ENCODE measurements at places on chromosomes 2 and 18. TPM values are rescaled to one million over a fixed set of nuclear protein-coding genes. Genes with fewer than 3 reads are reported as not detected.

The MAPK4 gene
- total RNA-seq = not detected

The TCF7L1 gene
- total RNA-seq = not detected

GRCh38 chr18:47407736-47408135 is 156.3 kb upstream of the SKOR2 start:
- no peak overlapping the region for H3K4me3 ChIP-seq
- no peaks in the 10 kb centered on the region for H3K36me3 ChIP-seq
- no peak overlapping the region for H3K27ac ChIP-seq

The RESP18 gene
- total RNA-seq = not detected

The PNPT1 gene
- total RNA-seq = 21.9 TPM

GRCh38 chr2:222891890-222892289 is 31.1 kb downstream of the ACSL3 start:
- H3K4me1 ChIP-seq = no peaks in the 10 kb centered on the region
- no peaks in the 10 kb centered on the region for H3K36me3 ChIP-seq
- no peak overlapping the region for H3K27ac ChIP-seq
- H3K4me3 ChIP-seq = no peak overlapping the region
- no peak for DNase-seq

GRCh38 chr2:32977228-32977758 is 30.5 kb downstream of the LTBP1 start:
- DNase-seq = no peak
- no peaks in the 10 kb centered on the region for H3K36me3 ChIP-seq
- H3K4me1 ChIP-seq = no peaks in the 10 kb centered on the region
- H3K4me3 ChIP-seq = no peak overlapping the region
- no peak overlapping the region for H3K27ac ChIP-seq
- no peaks in the 10 kb centered on the region for H3K27me3 ChIP-seq

DNA sequence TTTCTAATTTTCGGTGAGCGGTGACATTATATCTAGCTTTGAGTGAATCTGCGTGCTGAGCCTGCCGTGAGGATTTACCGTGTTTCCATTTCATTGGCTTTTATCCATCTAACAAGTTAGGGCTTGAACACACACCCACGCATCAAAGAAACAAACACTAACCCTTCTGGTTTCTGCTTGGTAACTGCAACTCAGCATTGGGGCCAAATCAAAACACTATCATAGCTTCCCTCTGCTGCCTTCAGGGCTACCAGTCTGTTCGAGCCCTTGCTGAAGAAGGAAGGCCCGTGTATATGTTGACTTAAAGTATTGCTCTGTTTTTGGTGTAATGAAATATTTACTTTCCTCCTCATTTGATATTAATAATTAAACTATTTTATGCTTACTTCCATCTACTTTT is 227.2 kb downstream of the PHLPP1 start:
- H3K27ac ChIP-seq = no peak overlapping the region
- no peak overlapping the region for H3K4me3 ChIP-seq
- DNase-seq = no peak
- H3K36me3 ChIP-seq = no peaks in the 10 kb centered on the region

The CNGA3 gene
- not detected for total RNA-seq

- H3K27me3 ChIP-seq = no peaks in the 10 kb centered on the region
- H3K27ac ChIP-seq = no peak overlapping the region
- DNase-seq = no peak
- no peaks in the 10 kb centered on the region for H3K4me1 ChIP-seq
- no peak overlapping the region for H3K4me3 ChIP-seq
Measured at GRCh38 chr18:79897940-79898625, 53.4 kb downstream of the SLC66A2 start.

The PJVK gene
- 4.1 TPM for total RNA-seq

The HOXD1 gene
- total RNA-seq = not detected

The LYG1 gene
- 2.5 TPM for total RNA-seq

DNA sequence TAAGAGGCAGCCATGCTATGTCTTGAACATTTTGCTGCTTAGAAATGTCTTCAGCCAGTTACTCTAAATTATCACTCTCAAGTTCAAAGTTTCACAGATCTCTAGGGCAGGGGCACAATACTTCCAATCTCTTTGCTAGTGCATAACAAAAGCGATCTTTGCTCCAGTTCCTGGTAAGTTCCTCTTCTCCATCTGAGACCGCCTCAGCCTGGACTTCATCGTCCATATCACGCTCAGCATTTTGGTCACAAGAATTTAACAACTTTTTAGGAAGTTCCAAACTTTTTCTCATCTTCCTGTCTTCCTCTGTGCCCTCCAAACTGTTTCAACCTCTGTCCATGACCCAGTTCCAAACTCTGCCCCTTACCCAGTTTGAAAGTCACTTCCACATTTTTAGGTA is 8.8 kb upstream of the SLC35F5 start:
- H3K36me3 ChIP-seq = no peaks in the 10 kb centered on the region
- no peak overlapping the region for H3K4me3 ChIP-seq
- no peaks in the 10 kb centered on the region for H3K27me3 ChIP-seq
- H3K27ac ChIP-seq = no peak overlapping the region

DNA sequence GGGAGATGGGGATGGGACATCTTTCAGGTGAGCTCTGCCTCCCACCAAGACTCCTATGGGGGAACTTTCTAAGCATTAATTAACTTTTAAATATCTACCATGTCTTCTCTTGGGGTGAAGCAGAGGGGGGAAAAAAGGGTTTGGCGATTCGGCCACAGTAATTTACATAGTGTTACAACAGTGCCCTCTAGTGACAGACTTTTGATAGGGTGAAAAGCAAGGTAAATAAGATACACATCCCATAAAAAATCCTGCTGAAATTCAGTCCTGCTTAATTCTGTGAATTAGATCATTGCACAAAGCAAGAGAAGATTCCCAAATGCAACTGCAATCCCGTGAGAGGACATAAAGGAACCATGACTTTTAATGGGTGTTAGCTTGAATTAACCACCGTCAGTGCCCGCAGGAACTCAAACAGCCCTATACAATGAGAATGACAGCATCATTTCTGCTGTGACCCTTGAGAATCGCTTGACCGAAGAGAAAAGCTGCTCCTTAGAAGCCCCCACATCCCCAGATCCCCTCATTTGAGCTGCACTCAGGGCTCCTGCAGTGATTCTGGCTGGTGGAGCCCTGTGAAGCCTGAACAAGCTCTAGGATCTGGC is 32.8 kb downstream of the FAM124B start:
- H3K36me3 ChIP-seq = no peaks in the 10 kb centered on the region
- no peaks in the 10 kb centered on the region for H3K4me1 ChIP-seq
- no peak overlapping the region for H3K27ac ChIP-seq
- no peaks in the 10 kb centered on the region for H3K27me3 ChIP-seq
- no peak overlapping the region for H3K4me3 ChIP-seq
- DNase-seq = peak; percentile 20

The GCKR gene
- not detected for total RNA-seq
